ENCODE measurements at places on chromosomes 13 and 19.

DNA sequence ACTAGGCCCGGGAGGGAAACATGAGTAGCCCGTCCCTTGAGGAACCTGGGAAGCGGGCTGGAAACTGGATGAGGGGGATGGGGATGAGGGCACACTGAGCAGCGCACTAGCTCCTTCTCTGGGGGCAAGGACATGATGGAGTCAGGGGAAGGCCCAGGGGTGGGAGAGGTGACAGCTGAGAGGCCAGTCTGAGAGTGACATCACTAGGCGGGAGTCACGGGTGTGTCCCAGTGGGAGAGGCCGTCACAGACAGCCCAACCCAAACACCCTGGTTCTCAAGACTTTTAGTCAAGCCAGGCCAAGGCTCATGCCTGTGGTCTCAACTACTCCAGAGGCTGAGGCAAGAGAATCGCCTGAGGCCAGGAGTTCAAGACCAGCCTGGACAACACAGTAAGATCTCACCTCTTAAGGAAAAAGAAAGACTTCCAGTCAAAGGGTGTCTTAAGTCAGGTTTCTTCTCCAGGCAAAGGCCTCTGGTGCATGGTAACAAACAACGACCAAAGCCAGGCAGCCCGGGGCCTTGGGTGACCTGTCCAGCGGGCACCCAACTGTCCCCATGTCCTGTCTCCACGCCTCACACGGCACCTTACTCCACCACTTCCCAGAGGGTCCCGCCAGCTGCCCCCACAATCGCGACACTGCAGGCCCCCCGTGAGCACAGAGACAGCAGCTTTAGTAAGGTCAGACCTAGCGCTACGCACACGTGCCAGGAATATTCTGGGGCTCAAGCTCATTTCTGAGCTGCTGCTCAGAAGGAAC, 25.5 kb upstream of the TIMM44 start:
- H3K27me3 ChIP-seq: no peaks in the 10 kb centered on the region
- no peak overlapping the region for H3K27ac ChIP-seq
- H3K4me3 ChIP-seq: no peak overlapping the region
- no peak for DNase-seq

- no peak overlapping the region for H3K27ac ChIP-seq
- H3K27me3 ChIP-seq: no peaks in the 10 kb centered on the region
- no peak for DNase-seq
- no peaks in the 10 kb centered on the region for H3K36me3 ChIP-seq
- peaks cover 22% of the 10 kb centered on the region for H3K4me1 ChIP-seq
Observed at GRCh38 chr19:38700350-38700901, 43.8 kb downstream of the CAPN12 start.

DNA sequence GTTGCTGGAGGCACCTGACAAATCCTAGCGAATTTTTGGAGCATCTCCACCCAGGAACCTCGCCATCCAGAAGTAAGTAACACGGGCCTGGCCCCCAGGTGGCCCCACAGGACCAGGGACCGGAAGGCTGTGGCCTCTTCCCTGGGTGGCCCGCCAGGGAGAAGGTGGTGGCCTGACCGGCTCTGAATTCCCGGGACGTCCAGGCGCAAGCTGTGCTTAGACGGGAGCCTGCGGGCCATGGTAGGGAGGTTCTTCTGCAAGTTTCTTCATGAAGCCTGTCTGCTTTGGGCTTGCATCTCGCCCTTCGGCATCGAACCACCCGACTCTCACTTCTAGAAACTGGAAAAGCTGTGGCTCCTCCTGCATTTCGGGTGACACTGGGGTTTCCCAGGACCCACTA, 47.4 kb downstream of the KDM4B start:
- H3K36me3 ChIP-seq: peaks cover 6% of the 10 kb centered on the region
- H3K27me3 ChIP-seq: no peaks in the 10 kb centered on the region
- H3K27ac ChIP-seq: no peak overlapping the region
- DNase-seq: no peak
- no peaks in the 10 kb centered on the region for H3K4me1 ChIP-seq

GRCh38 chr19:7762719-7763293, at the start of gene CLEC4M:
Gene CLEC4M (plus strand): TSS chr19:7763243. CDS start chr19:7763267, 24 bp downstream.
- no peak within 1 kb of the TSS for H3K27ac ChIP-seq
- H3K27me3 ChIP-seq: peaks cover 31% of the 10 kb centered on the region

- H3K4me1 ChIP-seq: peaks cover 18% of the 10 kb centered on the region
- no peak overlapping the region for H3K27ac ChIP-seq
- no peaks in the 10 kb centered on the region for H3K27me3 ChIP-seq
- no peaks in the 10 kb centered on the region for H3K36me3 ChIP-seq
- no peak overlapping the region for H3K4me3 ChIP-seq
Observed at GRCh38 chr13:49635599-49636433, 7.5 kb downstream of the ARL11 start.

DNA sequence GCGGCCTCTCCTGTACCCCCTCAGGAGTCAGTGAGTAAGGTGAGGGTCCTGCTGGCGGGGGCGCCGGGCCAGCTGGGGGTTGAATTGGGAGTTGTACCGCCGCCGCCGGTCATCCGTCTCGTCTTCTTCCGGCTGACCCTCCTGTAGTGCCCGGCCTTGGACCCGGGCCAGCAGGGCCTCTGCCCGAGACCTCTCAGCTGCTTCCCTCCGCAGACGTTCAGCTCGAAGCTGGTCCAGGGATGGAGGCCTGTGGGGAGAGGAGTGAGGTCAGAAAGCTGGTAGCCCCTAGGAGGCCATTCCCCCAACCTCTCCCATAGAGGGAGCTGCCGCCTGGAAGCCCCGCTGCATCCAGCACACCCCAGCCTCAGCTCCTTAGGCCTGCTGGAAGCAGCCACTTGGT, 3.8 kb downstream of the LENG1 start:
- no peak for DNase-seq
- H3K27me3 ChIP-seq: no peaks in the 10 kb centered on the region
- peaks cover 4% of the 10 kb centered on the region for H3K36me3 ChIP-seq
- H3K4me1 ChIP-seq: peaks cover 38% of the 10 kb centered on the region

DNA sequence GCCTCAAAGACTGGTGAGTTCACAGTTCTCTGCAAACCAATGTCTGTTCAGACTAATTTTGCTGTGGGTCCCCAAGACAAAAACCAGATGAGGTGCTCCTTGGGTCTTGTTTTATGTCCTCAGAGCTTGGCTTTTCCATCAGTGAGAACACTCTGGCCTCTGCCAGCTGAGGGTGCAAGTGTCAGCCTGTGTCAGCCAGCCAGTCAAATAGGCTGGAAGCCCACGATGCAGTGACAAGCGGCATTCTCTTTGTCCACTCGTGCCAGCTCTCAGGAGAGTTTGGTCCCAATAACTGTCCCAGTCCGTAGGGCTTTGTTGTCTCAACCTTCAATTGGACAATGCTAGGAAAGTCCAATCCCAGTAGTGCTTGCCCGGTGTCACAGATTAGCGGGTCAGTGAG, 9.4 kb upstream of the AKT2 start:
- no peak for DNase-seq
- no peaks in the 10 kb centered on the region for H3K27me3 ChIP-seq
- no peak overlapping the region for H3K27ac ChIP-seq
- no peaks in the 10 kb centered on the region for H3K36me3 ChIP-seq
- no peak overlapping the region for H3K4me3 ChIP-seq
- H3K4me1 ChIP-seq: no peaks in the 10 kb centered on the region

- H3K27ac ChIP-seq: no peak overlapping the region
- no peaks in the 10 kb centered on the region for H3K4me1 ChIP-seq
- H3K36me3 ChIP-seq: no peaks in the 10 kb centered on the region
- no peak overlapping the region for H3K4me3 ChIP-seq
- H3K27me3 ChIP-seq: no peaks in the 10 kb centered on the region
Observed at GRCh38 chr13:112452380-112453206, 76.4 kb downstream of the SPACA7 start.

DNA sequence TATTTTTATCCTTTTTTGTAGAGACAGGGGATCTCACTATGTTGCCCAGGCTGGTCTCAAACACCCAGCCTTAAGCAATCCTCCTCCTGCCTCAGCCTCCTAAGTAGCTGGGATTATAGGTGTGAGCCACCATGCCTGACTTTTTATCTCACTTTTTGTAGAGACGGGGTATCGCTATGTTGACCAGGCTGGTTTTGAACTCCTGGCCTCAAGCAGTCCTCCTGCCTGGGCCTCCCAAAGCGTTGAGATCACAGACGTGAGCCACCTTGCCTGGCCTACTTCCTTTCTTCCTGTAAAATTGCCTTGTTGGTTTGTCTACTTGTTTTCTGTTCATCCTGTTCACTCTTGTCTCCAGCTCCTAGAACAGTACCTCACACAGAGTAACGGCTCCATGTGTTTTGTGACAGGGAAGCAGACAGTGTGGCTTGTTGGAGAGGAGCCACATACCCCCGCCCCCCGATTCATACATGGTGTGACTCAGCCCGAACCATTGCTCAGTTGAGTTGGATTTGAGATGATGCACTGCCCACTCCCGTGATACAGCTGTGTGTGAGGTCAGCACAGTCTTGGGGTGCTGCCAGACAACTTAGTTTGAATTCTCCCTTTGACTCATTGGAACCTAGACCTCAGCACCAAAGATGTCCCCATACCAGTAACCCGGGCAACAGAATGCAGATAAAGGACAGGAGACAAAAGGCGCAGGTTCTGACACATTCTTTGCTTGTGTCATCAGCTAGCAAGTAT, 34.2 kb downstream of the GPR42 start:
- peaks cover 26% of the 10 kb centered on the region for H3K27me3 ChIP-seq
- H3K36me3 ChIP-seq: peaks cover 3% of the 10 kb centered on the region
- H3K27ac ChIP-seq: peak overlapping the region; percentile 83
- peaks cover 45% of the 10 kb centered on the region for H3K4me1 ChIP-seq

GRCh38 chr19:33432015-33432414, 58.5 kb downstream of the CEBPG start:
- no peak for DNase-seq
- H3K4me1 ChIP-seq: peaks cover 6% of the 10 kb centered on the region
- H3K27me3 ChIP-seq: no peaks in the 10 kb centered on the region
- no peak overlapping the region for H3K4me3 ChIP-seq
- no peak overlapping the region for H3K27ac ChIP-seq

- H3K36me3 ChIP-seq: peaks cover 1% of the 10 kb centered on the region
- peak overlapping the region; percentile 3 for H3K4me3 ChIP-seq
- no peak overlapping the region for H3K27ac ChIP-seq
Observed at GRCh38 chr13:21071924-21072323, 10.5 kb upstream of the LATS2 start.

GRCh38 chr13:20270163-20270865, 38.2 kb upstream of the GJB6 start:
- no peaks in the 10 kb centered on the region for H3K4me1 ChIP-seq
- H3K36me3 ChIP-seq: no peaks in the 10 kb centered on the region
- DNase-seq: no peak
- H3K4me3 ChIP-seq: no peak overlapping the region

- no peaks in the 10 kb centered on the region for H3K27me3 ChIP-seq
- no peaks in the 10 kb centered on the region for H3K36me3 ChIP-seq
- no peak overlapping the region for H3K27ac ChIP-seq
Observed at GRCh38 chr13:74871369-74872070, 610.4 kb downstream of the TBC1D4 start.

DNA sequence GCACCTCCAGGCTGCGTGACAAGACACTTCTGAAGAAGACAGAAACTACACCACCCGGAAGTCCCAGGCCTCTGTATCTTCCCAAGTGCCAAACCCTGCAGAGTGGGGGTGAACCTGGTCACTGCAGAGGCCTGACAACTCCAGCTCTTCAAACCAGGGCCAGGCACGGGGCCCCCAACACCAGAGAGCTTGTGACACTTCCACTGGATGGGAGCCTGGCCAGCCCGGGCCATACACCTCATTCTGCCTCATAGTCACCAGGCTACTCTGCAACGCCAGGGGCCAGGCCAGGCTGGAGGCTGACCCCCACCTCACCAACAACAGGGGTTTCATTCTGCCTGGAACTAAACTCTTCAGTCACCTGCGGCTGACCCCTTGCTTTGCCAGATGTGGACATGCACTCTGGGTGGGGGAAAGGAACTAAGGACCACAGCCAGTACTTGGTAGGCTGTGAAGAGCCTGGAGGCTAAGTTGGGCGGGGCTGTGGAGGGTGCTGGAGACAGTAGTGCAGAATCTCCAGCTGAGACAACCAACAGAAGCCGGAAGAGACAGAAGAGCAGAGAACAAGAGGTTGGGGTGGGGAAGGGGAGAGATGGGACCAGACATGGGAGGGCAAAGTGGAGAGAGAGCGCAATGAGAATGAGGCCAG, 23.0 kb downstream of the TUBA3C start:
- DNase-seq: no peak
- no peak overlapping the region for H3K27ac ChIP-seq
- no peaks in the 10 kb centered on the region for H3K36me3 ChIP-seq
- no peaks in the 10 kb centered on the region for H3K27me3 ChIP-seq

GRCh38 chr19:15149737-15150136, 42.5 kb downstream of the SYDE1 start:
- H3K27ac ChIP-seq: no peak overlapping the region
- no peaks in the 10 kb centered on the region for H3K36me3 ChIP-seq
- H3K27me3 ChIP-seq: peaks cover 7% of the 10 kb centered on the region
- peaks cover 18% of the 10 kb centered on the region for H3K4me1 ChIP-seq
- no peak overlapping the region for H3K4me3 ChIP-seq

GRCh38 chr13:41048640-41049039, 12.7 kb upstream of the WBP4 start:
- H3K4me1 ChIP-seq: peaks cover 38% of the 10 kb centered on the region
- peak overlapping the region; percentile 1 for H3K27ac ChIP-seq
- H3K4me3 ChIP-seq: no peak overlapping the region
- H3K36me3 ChIP-seq: peaks cover 10% of the 10 kb centered on the region
- DNase-seq: no peak

DNA sequence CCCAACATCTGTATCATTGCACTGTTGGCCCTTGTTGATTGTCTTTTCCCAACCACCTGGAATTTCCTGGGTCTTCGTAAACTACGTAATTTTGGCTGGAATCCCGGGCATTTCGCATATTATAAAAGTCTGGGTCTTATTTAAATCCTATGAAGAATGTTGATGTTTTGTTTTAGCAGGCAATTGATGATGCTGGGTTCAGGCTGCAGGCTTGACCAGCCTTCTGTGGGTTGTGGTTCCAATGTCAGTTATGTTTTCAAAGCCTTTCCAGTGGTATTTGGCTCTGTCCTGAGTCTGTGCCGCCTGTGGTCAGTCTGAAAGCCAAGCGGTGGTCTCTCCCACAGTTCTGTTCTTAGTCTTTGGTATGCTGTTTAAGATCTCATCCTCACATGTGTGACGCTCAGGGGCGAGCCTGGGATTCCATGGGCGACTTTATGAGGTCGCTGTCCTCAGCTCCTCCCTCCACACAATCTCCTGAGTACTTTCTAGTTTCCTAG, 12.4 kb downstream of the SLC35E1 start:
- DNase-seq: no peak
- H3K27me3 ChIP-seq: no peaks in the 10 kb centered on the region
- H3K4me1 ChIP-seq: no peaks in the 10 kb centered on the region

GRCh38 chr13:25778365-25778764, 273.5 kb downstream of the SHISA2 start:
- H3K4me3 ChIP-seq: no peak overlapping the region
- no peaks in the 10 kb centered on the region for H3K27me3 ChIP-seq
- no peaks in the 10 kb centered on the region for H3K36me3 ChIP-seq
- DNase-seq: no peak
- peaks cover 5% of the 10 kb centered on the region for H3K4me1 ChIP-seq

- H3K4me3 ChIP-seq: no peak overlapping the region
- no peak overlapping the region for H3K27ac ChIP-seq
- no peak for DNase-seq
- H3K27me3 ChIP-seq: no peaks in the 10 kb centered on the region
Observed at GRCh38 chr19:16435999-16436650, 35.6 kb downstream of the EPS15L1 start.

GRCh38 chr13:104597546-104598180, 1531.4 kb upstream of the SLC10A2 start:
- H3K4me1 ChIP-seq: no peaks in the 10 kb centered on the region
- H3K27me3 ChIP-seq: peaks cover 5% of the 10 kb centered on the region
- DNase-seq: no peak
- no peak overlapping the region for H3K27ac ChIP-seq
